Ovary (tissue), 10 donors: ENCODE measurements at places on chromosomes 16 and 17. TPM values are rescaled to one million over a fixed set of nuclear protein-coding genes. Genes with fewer than 3 reads are reported as not detected.
A peak's percentile ranks its signal among the peaks of the same experiment; 100 is the strongest.

DNA sequence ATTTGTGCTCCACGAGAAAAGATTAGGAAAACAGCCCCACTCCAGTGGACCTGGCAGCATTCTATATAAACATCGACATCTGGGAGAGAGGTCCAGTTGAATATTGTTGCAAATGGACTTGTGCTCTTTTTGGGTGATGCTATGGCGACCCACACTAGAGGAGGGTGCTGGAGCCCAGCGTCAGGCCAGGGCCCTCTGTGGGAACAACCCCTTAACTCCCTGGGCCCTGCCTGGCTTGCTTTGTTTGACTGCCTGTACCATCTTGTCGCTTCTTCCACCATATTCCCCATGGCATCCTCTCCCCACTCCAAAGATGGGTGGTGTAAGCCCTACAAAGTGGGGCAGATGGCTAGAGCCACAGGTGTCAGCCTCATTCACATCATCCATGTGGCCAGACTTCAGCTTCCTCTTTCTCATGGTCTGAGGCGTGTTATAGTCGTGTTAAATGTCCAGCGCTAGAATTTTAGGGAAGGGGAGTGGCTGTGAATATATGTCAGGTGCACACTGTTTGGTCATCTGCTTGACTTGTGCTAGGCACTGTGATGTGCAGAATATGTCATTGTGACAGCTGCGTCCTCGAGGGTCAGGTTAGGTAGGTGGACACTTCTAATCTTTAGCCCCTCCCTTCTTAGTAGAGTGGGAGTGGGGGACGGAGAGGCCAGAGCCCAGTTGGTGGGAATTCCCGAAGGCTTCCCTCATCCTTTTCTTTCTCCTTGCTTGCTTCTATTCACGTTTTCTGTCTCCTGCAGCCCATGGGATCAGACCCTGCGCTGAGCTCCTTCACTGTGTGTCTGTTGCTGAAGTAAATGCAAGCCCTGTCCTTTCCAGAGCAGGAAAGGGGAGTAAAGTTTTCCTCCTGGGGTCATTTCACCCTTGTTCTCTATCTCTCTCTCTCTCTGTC, 49.8 kb downstream of the MPRIP start:
- no peak for DNase-seq

- DNase-seq: no peak
Measured at GRCh38 chr17:73539166-73539565, 105.1 kb downstream of the SDK2 start.

The CCL1 gene
- not detected for polyA plus RNA-seq

- DNase-seq: no peak
Measured at GRCh38 chr16:55437625-55438024, 41.4 kb upstream of the MMP2 start.

- no peak for DNase-seq
Measured at GRCh38 chr17:50653738-50654137, 19.1 kb downstream of the ABCC3 start.

DNA sequence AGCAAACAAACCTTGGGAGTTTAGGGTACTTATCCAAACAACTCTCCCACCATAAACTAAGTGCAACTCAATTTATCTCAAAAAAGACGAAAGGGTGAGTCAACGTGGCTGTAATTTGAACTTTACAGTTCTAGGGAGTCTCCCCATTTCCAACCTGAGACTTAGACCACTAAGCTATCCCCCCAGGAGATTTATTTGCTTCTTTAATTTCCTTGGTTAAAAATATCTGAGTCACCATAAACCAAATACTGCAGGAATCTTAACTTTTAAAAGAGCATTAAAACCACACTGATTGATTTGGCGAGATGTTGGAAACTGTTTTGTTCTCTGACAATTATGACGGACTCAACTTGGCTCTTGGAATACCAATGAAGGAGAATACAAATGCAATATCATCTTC, 299.3 kb upstream of the SOX9 start:
- no peak for DNase-seq

DNA sequence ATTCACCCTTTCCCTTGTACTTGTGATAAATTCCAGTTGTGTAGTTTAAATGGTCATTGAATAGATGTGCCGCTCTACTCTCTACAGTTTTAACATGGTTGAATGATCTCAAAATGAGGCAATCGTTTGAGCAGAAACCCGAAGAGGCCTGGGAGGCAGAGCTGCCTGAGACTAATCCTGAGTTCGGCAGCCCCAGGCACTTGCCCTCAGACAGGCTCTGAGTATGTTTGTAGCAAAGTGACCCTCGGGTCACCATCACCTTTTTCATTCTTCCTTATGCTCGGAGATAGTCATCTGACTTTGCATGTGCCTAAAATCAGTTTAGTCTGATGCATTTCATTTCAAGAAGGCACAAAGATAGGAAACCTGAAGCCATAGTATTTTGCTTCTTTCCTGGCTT, 184.0 kb upstream of the RBFOX1 start:
- no peak for DNase-seq

The CBFA2T3 gene
- 1.9 TPM for polyA plus RNA-seq

The ZNHIT3 gene
- 63.5 TPM for polyA plus RNA-seq

DNA sequence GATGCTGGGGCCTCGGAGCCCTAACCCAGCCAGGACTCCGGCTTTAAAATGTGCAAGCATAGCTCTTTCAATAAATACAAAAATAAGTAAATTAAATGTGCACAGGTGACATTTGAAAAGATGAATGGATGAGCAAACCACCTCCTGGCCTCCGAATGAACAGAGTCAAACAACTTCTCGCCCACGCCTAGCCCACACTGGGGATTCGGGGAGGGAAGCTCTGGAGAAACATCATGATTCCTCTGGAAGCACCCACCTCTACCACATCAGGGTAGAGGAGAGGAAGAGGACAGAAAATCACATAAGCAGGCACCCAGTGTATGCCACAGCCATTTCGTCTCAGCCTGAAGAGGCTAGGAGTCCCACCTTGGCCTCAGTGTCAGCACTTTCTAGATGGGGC, 105.8 kb downstream of the SDK2 start:
- no peak for DNase-seq

- peak; percentile 87 for DNase-seq
Measured at GRCh38 chr17:62627904-62628633, 599 bp downstream of the MRC2 start.

The MEIOC gene
- not detected for polyA plus RNA-seq

DNA sequence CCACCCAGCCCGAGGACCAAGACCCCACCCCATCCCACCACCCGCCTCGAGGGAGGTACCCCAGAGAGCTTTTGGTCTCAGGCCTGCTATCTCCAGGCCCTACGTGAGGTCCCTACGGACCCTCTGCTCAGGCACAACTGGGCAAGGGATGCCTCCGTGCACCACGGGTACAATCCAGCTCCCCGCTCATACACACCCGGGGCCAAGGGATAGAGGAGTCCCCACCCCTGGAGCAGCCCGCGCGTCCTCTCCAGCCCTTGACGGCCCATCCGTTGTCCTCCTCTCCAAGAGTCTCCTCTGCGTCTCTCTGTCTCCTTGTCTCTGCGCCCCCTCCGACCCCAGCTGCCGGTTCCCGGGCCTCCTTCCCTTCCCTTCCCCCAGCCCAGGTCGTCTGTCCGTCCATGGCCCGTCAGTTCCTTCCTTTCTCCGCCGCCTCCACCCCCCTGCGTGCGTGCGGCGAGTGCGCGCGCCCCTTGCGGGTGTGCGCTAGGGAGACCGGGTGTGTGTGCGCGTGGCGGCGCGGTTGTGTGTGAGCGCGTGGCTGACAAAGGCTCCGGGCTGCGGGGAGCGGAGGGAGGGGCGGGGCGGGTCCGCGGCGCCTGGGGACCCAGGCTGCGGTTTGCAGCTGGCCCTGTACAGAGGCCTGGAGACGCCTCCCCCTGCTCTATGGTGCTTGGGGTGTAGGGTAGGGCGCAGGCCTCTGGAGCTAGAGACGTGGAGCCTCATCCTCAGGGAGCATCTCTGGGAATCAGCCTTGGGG, 930 bp downstream of the SPNS2 start:
- no peak for DNase-seq

DNA sequence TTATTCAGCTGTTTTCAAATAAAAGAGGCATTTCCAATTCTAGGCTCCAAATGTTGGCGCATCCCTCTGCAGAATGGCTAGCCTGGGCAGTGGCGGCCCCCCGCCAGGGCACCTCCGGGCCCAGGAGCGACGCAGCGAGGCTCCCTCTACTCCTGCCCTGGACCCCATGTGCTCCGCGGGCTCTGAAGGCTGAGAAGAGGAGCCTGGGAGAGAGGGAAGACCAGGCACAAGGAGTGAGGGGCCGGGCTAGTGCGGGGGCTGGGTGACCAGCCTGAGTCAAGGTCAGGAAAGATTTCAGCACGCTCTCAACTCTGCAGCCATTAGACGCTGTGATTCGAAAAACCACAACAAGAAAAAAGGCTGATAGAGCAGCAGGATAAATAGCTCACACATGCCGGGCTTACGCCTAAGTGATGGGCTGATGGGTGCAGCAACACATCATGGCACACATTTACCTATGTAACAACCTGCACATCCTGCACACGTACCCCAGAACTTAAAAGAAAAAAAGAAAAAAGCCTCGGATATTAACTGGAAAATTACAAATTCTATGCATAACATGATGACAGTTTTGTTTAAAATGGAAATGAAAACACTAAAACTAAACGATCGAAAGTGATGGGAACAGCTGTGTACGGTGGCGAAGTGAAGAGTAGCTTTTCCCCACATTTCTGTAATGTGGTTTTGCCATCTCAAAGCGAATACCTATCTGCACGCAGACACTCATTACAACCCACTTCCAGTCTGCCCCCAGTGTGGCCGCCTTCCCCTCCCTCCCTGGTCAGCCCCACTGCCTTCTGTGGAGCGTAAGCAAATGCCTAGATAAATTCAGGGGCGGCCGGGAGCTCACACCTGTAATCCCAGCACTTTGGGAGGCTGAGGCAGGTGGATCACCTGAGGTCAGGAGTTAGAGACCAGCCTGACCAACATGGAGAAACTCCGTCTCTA, 44.4 kb downstream of the MAP1LC3B start:
- peak; percentile 63 for DNase-seq

GRCh38 chr16:10805334-10805733, 13.3 kb downstream of the TVP23A start:
- no peak for DNase-seq
